ENCODE measurements at places on chromosomes 11 and 22.

DNA sequence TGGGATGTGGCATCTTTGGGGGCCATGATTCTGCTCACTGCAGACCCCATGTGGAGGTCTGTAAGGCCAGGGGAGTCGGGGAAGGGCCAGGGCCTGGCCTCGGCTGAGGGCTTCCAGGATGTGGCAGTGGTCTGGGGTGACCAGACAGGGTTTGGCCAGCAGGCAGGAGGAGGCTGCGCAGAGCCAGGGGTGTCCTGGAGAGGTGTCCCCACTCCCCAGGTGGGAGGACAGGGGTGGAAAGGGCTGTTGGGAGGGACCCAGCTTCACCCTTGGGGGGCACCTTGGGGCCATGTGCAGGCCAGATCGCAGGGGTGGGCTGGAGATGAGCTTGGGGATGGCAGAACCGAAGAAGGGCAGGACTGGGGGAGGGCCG, 3.4 kb downstream of the PANX2 start:
- DNase-seq: no peak

DNA sequence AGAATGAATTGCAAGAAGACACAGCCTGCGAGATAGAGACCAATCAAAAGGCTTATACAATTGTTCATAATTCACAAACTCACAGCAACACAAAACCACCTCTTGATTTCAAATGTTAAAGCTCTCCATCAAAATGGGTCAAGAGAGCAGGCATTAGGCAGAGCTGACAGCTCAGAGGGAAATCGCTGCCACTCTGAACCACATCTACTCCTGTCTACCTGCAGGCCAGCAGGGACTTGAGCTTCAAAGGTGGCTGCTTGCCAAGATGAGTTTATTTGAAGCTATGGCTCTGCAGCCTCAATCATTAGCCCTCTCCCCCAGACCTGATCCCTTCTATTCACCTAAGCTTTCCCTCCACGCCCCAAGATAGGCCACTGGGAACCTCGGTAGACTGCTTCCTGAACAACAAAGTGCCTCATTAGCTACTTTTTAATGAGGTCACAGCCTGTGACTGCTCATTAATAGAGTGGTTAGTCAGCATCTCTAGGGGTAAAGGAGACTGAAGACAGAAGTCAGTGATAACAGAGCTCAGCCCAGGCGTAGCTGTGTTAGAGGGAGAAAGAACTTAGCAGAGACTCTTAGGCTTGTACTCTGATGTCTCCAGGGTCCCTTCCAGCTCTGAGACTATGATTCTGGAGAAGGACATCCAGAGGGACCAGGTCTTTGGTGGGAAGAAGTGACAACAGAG, 21.2 kb upstream of the OR10A5 start:
- DNase-seq: no peak

- DNase-seq: no peak
Measured at GRCh38 chr11:36029616-36030015, 85.8 kb downstream of the LDLRAD3 start.

- DNase-seq: peak; percentile 51
Measured at GRCh38 chr11:117835576-117835975, 11.0 kb upstream of the FXYD2 start.

- DNase-seq: no peak
Measured at GRCh38 chr11:116581349-116581748, 191.4 kb downstream of the BUD13 start.

- peak; percentile 64 for DNase-seq
Measured at GRCh38 chr22:37234736-37235711, 9.0 kb downstream of the RAC2 start.

DNA sequence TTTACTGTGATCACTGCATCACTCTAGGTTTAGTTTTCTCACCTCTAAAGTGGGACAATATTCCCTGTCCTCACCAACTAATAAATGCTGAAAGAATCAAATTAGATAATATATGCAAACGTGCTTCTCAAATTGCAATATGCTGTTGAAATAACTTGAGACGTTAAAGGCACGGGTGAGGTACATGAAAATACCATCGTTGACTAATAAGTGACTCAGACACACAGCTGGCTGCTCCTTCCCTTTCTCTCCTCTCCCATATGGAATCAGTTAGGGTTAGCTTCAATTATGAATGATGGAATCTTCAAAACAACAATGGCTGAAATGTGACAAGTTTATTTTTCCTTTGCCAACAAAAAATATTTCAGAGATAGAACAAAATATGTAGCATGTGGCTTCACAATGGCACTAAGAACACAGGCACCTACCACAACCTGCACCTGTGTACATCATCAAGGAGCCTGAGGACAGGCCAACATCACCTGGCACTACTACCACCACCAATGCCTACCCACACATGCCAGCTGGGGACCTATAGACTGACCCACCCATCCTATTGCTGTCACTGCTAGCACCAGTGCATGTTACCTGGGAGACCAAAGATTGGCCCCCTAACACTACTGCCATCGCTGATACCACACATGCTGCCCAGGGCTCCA, 13.7 kb downstream of the GDPD4 start:
- DNase-seq: no peak

- peak; percentile 76 for DNase-seq
Measured at GRCh38 chr22:46072110-46072881, 78.0 kb upstream of the PPARA start.

DNA sequence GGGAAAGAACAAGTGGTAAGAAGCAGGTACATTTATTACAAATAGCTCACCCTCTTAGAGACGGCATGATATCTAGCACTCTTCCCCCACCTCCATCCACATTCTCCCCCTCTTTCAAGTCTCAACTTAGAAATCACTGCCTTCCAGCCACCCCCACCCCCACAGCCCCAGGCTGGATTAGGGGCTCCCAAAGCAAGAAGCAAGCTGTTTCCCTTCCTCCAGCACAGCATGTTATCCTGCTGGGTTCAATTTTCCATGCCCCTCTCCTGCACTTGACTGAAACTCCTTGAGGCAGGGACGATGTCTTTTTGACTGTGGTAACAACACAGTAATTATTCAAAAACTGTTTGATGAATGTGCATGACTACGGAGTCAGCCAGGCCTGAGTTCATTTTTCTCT, 350.7 kb downstream of the LARGE1 start:
- no peak for DNase-seq

GRCh38 chr11:27287205-27287604, 75.8 kb downstream of the CCDC34 start:
- DNase-seq: no peak

- no peak for DNase-seq
Measured at GRCh38 chr11:47593934-47594855, at the start of gene C1QTNF4. Gene C1QTNF4, minus strand, starts transcription at chr11:47594411. Its CDS starts 3,601 bp downstream, at chr11:47590810.

GRCh38 chr11:4763096-4763495, 6.6 kb downstream of the OR51F1 start:
- no peak for DNase-seq

- no peak for DNase-seq
Measured at GRCh38 chr22:39353346-39353745, 3.6 kb downstream of the SYNGR1 start.

GRCh38 chr11:4464216-4465159, 15.4 kb downstream of the OR52K2 start:
- DNase-seq: no peak

DNA sequence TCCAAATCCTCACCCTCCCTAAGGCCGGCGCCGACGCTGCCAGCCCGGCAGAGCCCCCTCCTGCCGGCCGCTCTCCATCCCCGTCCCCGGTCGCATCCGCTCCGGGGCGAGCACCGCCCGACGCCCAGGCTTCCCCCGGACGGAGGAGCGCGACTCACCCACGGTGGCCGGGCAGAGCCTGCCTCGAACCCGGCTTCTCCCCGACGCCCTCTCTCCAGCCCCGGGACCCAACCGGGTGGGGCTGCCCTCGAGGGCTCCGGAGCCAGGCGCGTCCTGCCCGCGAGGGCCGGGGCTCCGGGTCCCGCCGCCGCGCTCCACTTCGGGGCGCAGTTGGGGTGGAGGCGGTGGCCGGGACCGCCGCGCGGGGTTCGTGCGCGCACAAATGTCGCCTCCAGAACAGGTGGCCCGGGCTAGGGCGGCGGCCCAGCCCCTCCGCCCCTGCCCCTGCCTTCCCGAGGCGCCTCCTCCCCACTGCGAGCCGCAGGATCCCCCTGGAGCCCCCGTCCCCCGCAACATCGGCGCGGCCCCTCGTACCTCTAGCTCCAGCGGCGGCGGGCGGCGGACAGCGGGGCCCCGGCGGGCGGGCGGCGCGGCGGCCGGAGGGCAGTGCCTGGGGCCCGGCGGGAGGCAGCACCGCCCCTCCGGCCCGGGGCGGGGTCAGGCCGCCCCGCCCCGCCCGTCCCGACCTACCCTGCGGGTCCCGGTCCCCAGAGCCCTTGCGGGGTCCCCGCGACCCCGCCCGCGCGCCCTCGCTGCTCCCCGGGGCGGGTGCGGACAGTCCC, at the start of gene A4GALT:
Gene A4GALT, minus strand, starts transcription at position 608 of the 782 bp plus-strand sequence. CDS start 26,919 bp downstream, outside the sequence.
- DNase-seq: peak; percentile 61

DNA sequence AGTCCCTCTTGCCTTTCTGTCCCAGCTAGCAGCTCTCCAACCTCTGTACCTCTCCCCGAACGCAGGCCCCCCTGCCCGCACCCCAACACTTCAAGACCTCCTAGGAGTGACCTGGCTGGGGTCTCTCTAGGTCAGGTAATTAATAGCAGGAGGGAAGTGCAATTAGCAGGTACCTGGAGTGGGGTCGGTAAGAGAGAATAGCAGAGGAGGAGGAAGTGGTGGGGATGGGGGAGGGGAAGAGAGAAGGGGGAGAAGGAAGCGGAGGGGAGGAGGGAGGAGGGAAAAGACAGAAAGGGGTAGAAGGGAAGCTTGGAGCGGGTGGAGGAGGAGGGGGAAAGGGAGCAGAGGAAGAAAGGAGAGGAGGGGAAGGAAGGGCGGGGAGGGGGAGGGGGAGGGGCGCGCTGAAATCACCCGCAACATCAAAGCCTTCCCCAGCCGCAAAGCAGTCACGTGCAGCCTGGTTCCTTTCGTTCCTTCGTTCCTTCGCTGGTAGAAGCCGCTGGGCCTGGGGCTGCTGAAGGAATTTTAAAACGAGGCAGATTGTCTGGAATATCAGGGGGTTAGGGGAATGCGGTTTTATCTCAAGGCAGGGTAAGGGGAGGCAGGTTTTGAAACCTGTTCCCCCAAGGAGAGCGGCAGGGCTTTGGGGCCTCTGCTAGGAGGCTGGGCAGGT, 29.3 kb upstream of the TCF20 start:
- peak; percentile 69 for DNase-seq

GRCh38 chr11:35711173-35711910, 48.8 kb downstream of the TRIM44 start:
- no peak for DNase-seq

GRCh38 chr22:27748751-27749191, 52.8 kb downstream of the MN1 start:
- no peak for DNase-seq

DNA sequence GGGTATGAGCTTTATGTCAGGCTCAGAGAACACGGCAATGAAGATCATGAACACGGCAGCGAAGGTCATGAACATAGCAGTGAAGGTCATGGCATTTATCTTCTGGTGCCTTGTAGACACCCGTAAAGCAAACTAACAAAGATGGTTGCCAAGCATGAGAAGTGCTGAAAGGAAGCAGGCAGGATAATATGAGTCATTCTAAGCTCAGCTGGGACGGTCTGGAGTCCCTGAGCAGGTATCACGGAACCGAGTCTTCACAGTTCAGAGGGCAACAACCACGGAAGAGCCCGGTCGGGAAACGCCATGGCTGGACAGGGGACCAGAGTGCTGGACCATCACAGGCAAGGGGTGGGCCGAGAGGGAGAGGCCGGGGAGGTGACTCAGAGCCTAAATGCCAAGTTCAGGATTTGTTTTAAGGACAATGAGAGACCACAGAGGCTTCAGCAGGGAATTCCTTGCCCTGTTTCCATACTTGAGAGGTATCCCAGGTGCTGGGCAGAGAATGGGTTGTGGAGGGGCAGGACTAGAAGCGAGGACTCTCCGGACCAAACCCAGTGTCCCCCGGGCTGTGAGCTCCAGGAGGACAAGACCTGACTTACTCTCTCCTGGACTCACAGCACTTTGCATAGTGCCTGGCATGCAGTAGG, 13.1 kb upstream of the MS4A10 start:
- no peak for DNase-seq

GRCh38 chr11:116357784-116358544, 414.8 kb downstream of the BUD13 start:
- no peak for DNase-seq

DNA sequence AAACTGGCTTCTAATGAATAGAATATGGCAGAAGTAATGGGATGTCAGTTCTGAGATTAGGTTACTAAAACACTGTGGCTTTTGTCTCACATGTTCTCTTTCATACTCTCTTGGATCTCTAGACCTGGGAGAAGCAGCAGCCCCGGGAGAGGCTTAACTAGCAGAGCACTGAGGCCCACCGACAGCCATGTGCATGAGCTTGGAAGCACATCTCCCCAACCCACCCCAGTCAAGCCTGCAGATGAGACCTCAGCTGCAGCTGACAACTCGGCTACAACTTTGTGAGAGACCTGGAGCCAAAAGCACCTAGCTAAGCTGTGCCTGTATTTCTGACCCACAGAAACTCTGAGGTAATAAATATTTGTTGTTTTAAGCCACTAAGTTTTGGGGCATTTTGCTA, 100.8 kb downstream of the TRIM29 start:
- DNase-seq: no peak

DNA sequence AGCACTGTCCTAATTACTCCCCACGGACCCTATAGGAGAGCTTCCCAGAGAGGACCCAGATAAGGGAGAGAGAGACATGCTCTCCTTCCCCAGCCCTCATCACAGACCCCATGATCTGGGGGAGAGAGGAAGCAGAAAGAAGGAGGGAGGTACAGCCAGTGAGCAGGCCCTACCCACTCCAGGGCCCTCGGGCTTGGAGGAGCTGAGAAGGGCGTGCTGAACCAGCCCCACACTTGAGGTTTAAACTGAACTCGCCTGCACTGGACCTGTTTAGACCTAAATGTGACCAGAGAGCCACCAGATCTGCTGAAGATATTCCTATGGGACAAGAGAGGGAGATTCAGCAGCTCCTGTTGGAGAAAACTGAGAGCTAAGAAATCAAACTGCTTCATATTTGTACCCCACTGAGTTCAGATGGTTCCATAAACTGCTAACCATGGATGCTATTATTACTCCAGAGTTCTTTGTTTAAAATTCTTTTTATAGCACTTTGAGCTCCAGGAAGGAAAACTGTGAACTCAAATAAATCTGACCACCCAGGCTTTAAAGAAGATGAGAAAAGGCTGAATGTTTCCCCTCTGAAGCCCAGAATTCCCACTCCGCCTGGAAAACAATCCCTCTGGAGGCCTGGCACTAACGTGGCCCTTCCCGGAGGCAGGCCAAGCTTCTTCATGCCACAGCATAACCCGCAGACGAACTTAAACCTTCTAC, 67.2 kb downstream of the EFCAB6 start:
- no peak for DNase-seq

DNA sequence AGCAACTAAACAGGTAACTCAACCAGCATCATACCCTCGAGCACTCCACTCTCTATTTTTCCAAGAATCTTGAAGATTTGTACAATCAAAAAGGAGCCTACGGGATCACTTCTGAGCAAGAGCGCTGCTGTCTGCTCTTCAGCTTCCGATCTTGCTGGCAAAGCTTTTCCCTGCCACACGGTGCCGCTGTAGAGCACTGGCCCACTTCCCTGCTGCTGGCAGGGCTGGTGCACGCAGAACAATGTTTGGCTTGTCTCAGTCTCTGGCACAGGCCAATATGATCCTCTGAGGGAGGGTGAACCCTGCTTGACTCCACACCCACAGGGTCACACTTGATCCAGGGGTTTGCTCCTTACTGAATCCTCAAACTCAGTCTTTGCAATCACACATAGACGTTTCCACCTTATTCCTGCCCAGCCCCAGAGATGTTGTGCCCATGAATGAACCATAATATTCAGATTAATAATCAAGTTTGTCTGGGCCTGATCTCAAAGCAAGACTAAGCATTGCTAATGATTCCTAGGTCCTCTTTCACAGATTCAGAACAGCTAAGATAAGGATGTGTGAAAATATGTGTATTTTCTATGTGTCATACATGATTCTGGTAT, 536.6 kb downstream of the SOX6 start:
- peak; percentile 58 for DNase-seq
